ENCODE measurements at places on chromosomes 13 and 19.

DNA sequence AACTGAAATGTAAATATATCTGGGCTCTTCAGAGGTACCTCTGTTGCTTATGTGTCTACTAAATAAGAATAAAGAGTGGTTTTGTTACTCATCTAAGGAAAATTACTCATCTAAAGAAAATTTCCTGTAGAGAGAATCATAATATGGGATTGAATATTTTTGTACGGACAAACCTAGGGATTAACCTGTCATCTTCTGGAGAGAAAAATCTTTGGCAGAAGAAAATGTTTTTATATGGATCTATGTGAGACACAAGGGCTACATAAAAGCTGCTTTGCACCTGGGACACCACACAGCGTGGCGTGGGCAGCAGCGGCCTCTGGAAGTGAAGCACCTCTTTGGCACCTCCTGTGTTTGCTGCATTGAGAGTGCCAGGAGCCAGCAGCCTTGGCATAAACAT lies 242.9 kb upstream of the DACH1 start:
- no peak for DNase-seq

- no peak for DNase-seq
Observed at GRCh38 chr19:3658870-3659745, 32.5 kb upstream of the CACTIN start.

- DNase-seq, result no peak
Observed at GRCh38 chr19:49555600-49556411, 24.6 kb downstream of the NOSIP start.

DNA sequence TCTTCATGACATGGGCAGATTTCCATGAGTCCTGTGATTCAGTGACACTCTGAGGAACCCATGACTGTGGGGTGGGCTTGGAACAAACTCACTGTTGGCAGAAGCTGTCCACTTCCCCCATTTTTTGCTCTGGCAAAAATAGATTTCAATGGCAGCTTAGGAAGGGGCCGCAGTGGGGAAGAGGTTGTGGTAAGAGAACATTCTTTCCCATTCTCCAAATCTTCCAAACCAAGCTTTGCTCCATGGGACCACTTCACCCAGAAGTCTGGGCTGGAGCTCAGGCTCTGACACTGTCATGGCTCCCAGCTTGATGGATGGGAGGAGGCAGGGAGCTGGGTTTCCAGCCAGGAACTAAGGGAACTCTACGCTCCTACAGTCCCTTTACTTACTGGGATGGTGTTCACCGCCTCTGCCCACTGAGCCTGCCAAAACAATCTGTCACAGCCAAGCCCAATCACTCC lies 24.9 kb upstream of the MEDAG start:
- no peak for DNase-seq

DNA sequence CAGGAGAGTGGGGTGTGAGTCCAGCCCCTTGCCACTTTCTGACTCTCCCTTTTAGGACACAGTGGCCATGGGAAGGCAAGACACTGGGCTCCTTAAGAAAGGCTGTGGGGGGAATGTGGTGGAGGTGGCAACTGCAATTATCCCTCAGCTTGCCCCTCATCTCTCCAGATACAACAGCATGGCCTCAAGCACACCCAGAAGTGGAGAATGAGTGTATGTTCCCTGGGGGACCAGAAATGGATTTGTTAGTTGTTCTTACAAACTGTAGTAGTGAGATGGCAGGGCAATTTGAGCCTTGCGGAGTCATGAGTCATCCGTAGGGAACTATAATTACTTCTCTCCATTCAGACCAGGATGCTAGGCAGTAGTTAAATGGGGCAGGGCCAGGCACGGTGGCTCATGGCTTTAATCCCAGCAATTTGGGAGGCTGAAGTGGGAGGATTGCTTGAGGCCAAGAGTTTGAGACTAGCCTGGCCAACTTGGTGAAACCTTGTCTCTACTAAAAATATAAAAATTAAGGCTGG lies 25.6 kb upstream of the CXCL17 start:
- DNase-seq, result no peak

DNA sequence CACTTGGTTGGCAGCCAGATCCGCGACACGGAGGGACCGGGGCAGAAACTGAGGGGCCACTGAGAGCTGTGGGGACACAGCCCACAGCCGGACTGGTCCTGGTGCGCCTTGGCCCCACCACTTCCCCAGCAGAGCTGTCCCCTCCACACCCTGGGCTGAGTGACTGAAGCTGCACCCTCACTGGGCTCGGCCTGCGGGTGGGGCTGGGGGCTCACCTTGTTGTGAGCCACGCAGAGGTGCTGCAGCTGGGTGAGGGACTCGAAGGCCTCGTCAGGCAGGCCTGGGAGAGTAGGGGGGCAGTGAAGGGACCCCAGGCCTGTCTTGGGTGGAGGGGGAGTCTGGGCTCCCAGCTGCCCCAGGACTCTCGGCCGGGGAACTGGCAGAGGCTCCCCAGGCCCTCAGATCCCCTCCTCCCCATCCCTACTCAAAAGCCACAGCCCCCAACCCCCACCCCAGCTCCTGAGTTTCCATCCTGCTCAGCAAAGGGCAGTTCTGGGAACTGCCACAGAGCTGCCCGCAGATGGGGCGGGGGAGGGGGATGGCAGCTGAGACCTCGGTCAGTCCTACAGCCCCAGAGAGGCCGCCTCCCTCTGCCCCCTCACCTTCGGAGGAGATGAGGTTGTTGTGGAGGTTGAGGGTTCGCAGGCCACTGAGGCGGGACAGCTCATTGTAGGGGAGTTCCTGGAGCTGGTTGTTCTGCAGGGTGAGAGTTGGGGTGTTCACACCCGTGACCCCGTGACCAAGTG lies 2.3 kb downstream of the PODNL1 start:
- no peak for DNase-seq

- DNase-seq, result peak; percentile 50
Observed at GRCh38 chr13:24064371-24064770, 96.1 kb upstream of the SPATA13 start.

DNA sequence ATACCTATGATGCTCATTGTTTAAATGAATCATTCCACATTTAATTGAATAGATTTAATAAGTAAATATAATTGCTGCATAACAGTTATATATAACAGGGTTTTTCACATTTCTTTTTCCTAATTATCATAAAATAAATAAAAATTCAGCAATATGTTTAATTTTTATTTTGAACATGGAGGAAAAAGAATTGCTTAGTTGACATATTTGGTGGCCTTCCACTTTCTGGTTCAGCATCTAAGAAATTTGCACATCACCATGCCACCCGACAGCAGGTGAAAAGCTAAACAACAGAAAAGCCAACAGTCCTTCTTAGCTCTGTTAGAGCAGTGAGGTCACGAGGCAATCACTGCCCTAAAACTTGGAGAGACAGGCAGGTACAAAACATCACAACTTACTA lies 790.2 kb downstream of the GPC5 start:
- no peak for DNase-seq

GRCh38 chr19:51338563-51339312 lies 3.2 kb downstream of the VSIG10L start:
- peak; percentile 90 for DNase-seq

GRCh38 chr13:52835071-52835839 lies 13.2 kb downstream of the PCDH8 start:
- no peak for DNase-seq

DNA sequence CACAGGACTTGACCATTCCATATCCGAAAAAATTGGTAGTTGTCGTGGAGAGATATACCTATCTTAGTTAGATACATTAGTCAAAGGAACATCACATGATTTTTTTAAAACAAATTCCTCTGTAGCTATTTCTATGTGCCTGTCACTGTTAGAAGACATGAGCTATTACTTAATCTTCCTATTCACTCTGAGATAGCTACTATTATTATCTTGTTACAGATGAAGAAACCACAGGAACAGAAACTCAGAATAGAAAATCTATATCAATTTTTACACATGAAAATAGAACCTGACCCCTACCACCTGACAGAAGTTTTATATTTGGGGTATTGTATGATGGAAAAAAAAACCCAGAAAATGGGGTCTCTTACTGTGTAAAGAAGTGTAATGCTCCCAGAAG lies 68.9 kb upstream of the TDRD3 start:
- no peak for DNase-seq

GRCh38 chr13:20297181-20297580 lies 65.1 kb upstream of the GJB6 start:
- no peak for DNase-seq

DNA sequence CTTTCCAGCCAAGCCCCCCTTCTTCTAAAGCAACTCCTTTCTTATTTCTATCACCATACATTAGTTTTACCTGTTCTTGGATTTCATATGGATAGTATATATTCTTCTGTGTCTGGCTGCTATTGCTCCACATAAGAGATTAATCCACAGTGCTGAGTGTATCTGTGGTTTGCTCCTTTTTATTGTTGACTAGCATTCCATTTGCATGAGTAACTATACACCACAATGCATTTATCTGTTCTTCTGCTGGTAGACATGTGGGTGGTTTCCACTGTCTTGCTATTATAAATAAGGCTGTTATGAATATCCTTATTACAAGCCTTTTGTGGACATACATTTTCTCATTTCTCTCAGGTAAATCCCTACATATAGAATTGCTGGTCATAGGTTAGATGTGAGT lies 138.2 kb downstream of the SLC7A1 start:
- no peak for DNase-seq

- DNase-seq, result peak; percentile 34
Observed at GRCh38 chr19:45955905-45956608, 17.6 kb downstream of the NOVA2 start.

- DNase-seq, result no peak
Observed at GRCh38 chr13:58085274-58085673, 453.7 kb downstream of the PCDH17 start.

- peak; percentile 67 for DNase-seq
Observed at GRCh38 chr13:71634182-71634581, 232.8 kb downstream of the DACH1 start.

DNA sequence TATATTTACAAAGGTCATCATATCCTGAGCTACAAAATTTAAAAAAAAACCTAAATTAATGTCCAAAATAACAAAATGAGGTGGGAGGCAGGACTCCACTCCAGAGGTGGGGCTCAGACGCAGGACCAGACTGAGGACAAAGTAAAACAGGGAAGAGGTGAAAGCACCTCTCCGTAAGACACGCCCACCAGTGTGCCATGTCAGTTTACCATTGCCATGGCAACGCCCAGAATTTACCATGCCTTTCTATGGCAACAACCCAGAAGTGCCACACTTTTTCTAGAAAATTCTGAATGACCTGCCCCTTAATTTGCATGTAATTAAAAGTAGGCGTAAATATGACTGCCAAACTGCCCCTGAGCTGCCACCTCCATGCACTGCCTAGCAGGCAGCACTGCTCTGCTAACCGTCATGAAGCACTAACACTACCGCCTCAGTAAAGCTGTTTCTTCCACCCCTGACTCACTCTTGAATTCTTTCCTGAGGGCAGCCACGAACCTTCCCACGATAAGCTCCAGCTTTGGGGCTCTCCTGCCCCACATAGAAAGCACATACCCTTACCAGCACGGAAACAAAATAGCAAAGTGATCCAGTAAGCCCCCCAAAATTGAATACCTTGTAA lies 22.3 kb upstream of the PDCD5 start:
- DNase-seq, result no peak

DNA sequence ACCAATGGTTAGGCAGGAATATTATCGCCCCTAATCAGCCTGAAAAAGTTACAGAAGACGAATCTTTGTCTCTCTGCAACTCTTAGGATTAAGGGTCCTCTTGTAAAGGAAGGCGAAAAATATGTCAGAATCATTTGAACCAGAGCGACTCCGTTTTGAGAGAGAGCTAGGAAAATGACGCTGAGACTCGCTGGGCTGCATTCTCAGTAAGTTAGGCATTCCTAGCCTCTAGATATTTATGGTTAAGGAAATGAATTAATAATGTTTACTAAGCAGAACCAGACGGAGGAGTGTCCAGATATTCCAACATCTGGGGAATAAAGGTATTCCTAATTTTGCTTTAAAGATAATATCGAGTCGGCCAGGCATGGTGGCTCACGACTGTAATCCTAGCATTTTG lies 755 bp upstream of the ZNF726 start:
- no peak for DNase-seq

DNA sequence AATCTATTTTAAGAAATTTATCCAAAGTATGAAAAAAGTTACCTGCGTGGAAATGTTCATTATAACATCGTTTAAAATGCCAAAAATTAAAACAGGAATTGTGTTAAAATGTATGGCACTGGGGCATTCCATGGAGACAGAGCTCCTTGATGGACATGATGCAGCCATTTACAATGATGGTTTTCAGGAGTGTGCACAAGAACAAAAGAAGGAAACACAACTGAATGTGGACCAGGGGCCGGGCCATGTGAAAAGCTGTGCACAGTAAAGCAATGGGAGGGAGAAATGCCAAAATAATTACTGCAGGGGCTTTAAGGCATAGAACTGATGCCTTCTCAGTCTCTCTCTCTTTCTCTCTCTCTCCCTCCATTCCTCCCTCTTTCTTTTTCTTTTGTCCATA lies 115.0 kb downstream of the ZNF536 start:
- no peak for DNase-seq

- DNase-seq, result peak; percentile 50
Observed at GRCh38 chr19:39502640-39503417, 4.1 kb downstream of the DLL3 start.

- peak; percentile 30 for DNase-seq
Observed at GRCh38 chr19:3163230-3163886, 15.2 kb upstream of the S1PR4 start.

GRCh38 chr19:49573009-49573408 lies 7.3 kb downstream of the NOSIP start:
- no peak for DNase-seq

DNA sequence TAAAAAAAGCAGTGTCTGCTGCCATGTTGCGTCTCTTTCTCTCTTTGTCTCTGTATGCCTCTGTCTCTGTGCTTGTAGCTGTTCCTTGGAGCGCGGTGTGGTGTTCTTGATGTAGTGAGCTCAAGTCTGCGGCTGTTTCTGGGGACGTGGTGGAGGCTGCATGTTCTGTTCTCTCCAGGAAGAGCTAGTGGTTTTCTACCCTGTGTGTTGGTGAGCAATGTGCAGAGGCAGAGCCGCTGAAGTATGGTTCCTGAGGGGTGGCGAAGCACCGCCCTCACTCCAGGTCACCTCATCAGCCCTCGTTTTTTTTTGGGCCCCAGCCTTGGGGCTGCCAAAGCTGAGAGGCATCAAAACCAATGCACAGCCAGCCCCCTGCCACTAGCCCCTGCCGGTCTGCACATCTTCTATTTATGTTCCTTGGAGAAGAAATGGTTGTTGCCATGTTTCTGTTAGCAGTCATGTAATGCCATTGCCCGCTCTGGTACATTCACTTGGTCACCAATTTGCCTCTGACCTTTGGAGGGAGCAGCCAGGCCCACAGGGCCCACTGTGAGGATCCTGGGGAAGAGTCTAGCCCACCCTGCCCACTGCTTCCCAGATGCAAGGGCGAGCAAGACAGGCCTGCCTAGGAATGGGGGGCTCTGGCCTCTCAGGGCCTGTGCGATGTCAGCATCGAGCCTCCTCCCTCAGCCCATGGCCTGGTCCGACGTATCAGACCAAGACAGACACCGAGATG lies 7.2 kb downstream of the HNRNPL start:
- DNase-seq, result no peak

GRCh38 chr13:100675661-100676129 lies 1.1 kb upstream of the TMTC4 start:
- DNase-seq, result peak; percentile 56

GRCh38 chr13:30845297-30846214 lies 60.5 kb upstream of the MEDAG start:
- DNase-seq, result no peak

GRCh38 chr19:4556597-4557127 lies 2.8 kb downstream of the SEMA6B start:
- DNase-seq, result no peak

GRCh38 chr13:31090096-31090495 lies 71.6 kb downstream of the HSPH1 start:
- DNase-seq, result no peak
